ENCODE measurements at places on chromosomes 6 and 20.

GRCh38 chr6:27280064-27280539 is 32.0 kb downstream of the POM121L2 start:
- no peak for DNase-seq

DNA sequence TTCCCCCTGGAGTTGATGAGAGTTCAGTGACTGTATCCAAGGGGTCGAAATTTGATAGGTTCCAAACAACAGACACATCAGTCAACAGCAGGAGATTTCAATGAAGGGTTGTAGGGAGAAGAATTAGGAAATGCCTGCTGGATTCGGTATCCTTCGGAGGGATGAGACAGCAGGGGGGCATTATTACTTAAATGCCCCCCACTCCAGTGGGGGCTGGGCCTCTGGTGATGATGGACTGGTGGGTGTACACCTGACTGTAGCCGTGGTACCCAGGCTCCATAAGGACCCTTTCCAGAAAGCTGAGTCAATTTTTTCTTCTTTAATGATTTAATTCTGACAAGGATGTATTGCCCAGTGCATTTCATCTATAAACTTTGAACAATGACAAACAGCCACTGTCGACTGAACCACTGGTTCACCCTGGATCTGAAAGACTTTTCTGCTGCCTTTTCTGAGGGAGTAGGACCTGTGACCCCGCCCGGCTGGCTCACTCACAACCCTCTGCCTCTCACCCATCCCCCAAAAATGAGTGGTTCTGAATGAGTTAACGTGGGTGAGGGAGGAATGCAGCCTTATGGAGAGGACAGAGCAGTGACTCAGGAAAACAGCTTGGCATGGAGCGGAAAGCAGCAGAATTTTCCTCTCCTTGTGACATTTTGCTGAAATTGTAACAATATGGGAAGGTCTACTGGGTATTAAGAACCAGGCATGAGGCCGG is 41.0 kb downstream of the ZMYND8 start:
- peak; percentile 52 for DNase-seq

DNA sequence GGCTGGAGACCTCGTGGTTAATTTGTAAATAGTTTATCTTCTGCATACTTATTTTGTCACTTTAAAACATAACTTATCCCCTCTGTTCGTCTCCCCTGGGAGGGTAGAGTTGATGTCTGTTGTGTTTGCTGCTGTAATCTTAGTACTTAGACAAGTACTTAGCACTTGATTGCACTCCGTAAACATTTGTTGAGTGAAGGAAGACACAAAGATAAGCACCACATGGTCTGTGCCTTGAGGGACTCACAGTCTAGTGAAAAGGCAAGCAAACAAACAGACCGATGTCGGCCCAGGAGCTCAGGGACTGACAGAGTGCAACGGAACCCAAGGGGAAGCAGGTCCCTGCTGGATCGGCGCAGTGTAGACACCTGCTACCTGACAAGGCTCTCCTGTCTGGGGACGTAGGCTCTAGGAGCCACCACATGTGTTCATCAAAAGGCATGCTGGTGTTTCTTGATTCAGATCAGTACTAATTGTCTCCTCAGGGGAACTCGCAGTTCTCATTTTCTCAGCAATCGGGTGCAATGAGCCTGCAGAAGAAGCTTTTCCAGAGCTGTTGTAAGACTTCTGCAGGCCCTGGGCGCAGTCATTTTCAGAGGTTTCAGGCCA is 31.4 kb downstream of the EDN3 start:
- DNase-seq = no peak

DNA sequence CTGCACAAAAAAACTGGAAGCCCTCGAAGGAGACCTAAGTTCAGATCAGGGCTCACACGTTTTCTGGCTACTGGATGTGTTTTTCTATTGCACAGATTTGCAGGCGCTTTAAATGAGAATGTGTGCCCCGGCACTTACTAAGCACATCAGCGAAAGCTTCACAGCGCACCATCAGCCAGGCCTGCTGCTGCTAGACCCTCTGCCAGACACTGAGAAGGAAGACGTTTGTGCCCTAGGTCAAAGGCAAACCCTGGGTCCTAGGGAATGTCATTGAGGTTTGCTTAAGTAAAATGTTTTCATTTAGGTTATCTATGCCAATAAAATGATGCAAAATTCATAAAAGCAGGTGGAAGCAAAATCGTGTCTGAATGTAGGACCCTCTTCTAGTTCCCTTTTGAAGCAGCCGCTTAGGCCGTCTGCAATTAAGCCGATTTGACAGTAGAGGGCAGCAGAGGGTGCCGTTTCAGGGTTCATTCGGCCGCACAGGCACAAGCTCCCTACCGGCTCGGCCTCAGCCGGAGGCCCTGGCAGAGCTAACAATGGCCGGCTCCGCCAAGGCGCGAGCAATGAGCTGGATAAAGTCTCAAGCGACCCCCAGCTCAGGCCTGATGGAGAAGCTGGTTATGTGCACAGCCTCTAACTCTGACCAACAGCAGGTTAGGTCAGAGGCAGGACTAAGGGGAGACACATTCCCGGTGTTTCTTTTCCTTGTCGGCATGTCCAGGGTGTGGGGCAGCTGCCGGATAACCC is 107.2 kb upstream of the FOXA2 start:
- DNase-seq = peak; percentile 75

DNA sequence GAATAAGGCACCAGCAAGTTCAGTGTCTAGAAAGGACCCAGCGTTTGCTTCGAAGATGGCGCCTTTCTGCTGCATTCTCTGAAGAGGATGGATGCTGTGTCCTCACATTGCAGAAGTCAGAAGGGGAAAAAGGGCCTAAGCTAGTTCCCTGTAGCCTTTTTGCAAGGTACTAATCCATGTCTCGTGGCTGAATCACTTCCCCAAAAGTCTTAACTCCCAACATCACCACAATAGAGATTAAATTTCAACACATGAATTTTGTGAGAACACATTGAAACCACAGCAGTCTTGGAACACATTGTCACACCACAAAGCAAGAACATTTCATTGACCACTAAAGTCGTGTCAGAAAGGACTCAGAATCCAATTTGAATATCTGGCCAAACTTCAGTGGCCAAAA is 42.1 kb downstream of the KLHL31 start:
- DNase-seq = no peak

DNA sequence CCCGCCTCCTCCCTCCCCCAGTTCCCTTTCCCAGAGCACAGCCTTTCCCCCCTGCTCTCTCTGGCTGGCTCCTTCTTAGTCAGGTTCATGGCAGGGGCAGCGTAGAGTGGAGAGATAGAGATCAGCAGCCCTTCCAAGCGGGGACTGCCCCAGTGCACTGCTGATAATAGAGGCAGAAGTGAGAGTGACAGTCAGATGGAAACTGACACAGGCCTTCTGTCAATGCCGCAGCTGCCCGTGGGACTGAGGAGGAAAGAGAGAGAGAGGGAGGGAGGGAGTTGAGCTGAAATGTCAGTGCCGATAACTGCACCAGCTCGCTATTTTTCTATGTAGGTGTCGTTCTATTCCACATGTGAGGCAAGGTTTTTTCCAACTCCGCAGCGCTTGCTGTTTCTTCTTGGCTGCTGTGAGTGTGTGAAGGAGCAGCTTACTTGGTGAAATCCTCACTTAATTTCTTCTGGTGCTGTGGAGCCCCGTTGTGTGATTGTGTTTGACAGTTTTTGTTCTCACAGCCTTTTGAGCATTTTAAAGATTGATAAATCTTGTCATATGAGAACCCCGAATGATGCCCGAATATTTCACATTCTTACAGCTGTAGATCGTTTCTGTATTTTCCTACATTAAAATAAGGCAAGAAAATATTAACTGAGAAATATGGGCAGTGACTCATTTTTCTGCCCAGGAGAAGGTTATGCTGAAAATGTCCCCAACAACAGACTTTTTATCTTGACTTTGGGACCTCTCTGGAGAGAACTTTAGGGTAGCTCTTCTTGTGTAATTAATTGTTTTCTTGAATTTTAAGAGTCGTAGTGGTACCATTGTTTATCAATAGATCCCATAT is 386.4 kb upstream of the MMS22L start:
- no peak for DNase-seq

GRCh38 chr20:53707371-53708055 is 113.9 kb upstream of the ZNF217 start:
- DNase-seq = no peak

DNA sequence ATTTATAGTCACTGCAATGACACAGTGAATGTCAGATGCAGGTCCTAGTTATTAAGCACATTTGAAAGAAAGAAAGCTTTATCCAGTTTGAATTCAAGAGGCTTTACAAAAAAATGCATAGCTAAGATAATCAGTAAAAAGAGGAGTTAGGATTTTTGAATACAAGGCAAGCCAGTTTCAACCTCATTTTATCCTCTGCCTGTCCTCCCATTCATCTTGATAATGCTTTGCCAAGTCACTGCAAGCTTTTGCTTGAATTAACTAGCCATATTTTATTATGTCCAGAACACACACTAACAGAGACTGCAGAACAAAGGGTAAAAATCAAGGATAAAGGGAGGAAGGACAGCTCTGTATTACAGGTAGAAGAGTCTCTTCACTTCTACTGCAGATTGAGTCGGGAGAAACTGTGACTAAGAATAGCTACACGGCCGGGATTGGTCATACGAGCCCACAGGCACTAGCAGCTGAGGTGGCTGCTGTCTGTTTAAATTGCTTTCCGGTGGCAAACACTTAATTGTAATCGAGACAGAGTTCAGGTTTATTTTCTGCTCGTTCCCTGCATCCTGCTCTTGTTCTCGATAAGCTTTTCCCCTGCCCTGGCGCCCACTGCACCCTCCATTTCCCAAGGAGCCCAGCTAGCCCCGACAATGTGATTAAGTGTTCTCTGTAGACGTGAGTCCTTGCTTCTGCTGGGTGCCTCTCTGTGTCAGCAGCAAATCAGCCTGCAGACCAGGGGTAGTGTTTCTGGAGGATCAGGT is 30.5 kb upstream of the AKAP12 start:
- no peak for DNase-seq

- DNase-seq = no peak
These were observed 188.9 kb downstream of the QKI start for GRCh38 chr6:163603395-163603794.

Data from tibial artery (tissue), 4 donors.